ENCODE measurements at places on chromosomes 4 and X. TPM values are rescaled to one million over a fixed set of nuclear protein-coding genes. Genes with fewer than 3 reads are reported as not detected.
A peak's percentile ranks its signal among the peaks of the same experiment; 100 is the strongest.

DNA sequence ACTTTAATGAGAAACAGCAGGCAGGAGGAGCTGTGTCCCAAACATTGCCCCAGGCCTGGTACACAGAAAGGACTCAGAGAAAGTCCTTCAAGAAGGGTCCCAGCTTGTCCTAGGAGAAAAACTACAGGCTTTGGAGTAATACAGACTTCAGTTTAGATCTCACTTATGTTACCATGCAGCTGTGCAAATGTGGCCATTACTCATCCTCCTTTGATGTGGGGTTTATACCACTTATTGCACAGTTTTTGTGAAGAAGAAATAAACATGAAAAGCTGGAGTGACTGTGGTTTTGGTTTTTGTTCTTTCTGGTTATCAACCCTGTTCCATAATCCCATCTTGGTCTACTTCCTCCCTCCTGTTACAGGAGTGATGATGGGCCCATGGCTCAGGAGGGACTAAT is 8.1 kb upstream of the CYTL1 start:
- DNase-seq = no peak

DNA sequence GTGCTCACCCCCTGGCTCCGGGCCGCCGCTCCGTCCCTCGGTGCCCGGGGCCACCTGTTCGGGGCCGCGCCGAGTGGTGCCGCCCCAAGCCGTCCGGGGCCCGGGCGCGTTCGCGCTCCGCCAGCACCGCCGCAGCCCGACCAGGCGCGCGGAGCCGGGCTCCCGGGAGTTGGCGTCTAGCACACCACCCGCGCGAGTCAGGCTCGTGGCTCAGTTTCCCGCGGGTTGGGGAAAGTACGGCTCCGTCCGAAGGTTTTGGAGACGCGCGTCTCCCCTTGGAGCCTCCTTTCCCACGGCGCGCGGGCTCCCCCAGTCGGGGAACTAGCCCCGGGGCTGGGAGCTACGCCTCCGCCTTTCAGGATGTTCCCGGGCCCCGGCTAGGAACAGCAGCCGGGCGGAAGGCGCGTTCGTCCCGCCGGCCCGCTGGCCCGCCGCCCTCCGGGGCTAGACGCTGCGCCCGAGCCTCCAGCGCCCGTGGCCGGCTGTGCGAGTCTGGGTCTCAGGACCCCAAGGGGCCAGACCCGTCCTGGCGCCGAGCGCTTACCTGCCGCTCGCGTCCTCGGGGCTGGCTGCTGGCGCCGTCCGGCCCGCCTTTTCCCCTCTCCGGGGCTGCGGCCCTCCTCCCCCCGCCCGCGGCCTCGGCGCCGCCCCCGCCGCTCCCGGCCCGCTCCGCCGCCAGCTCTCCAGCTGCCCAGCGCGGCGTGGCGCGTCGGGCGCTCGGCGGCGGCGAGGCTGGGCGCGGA is at the start of gene ADGRG2:
Gene ADGRG2 (minus strand): TSS at position 571 of the 743 bp plus-strand sequence. CDS start 53,634 bp downstream, outside the sequence.
- peak; percentile 85 for DNase-seq

DNA sequence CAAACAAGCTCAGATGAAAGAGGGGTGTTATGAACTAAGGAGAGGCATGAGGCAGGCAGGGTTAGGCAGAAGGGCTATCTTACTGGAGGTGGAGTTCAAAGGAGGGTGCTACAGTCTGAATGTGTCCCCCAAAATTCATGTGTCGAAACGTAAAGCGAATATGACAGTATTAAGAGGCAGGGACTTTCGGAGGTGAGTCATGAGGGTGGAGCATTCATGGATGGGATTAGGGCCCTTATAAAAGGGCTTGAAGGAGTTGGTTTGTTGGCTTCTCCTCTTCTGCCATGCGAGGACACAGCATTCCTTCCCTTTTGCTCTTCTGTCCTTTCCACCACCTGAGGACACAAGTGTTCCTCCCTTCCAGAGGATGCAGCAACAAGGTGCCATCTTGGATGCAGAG is 22.9 kb downstream of the APLN start:
- no peak for DNase-seq

MAGEC2 gene
- not detected for total RNA-seq

- DNase-seq = no peak
Observed at GRCh38 chr4:134028421-134028820, 173.2 kb downstream of the PABPC4L start.

- DNase-seq = peak; percentile 57
Observed at GRCh38 chr4:3202836-3203820, 45.8 kb upstream of the MSANTD1 start.

DNA sequence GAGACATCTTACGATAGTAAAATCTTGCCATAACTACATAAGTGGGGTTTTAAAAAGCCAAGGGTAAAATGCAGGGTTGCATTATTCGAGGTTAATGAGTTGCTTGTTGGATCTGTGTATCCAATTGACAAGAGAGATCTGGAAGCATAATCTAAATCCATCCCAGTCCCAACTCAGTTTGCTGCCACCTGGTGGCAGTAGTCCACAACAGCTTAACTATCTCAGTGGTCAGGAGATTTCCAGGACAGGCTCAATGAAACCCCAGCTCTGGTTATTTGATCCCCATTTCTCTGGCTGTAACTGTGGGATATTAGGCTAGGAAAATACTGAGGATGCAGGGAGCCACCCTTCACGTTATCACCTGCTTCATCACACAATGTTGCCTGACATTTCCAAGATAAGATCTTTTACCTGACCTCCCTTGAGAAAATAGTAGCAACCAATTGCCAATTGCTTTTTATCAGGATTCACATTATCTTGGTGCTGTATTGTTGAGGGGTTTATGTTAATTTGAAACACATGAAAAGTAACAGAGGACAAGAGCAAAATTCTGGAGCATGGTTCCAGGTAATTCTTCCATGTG is 88.2 kb upstream of the TNIP3 start:
- peak; percentile 76 for DNase-seq

DNA sequence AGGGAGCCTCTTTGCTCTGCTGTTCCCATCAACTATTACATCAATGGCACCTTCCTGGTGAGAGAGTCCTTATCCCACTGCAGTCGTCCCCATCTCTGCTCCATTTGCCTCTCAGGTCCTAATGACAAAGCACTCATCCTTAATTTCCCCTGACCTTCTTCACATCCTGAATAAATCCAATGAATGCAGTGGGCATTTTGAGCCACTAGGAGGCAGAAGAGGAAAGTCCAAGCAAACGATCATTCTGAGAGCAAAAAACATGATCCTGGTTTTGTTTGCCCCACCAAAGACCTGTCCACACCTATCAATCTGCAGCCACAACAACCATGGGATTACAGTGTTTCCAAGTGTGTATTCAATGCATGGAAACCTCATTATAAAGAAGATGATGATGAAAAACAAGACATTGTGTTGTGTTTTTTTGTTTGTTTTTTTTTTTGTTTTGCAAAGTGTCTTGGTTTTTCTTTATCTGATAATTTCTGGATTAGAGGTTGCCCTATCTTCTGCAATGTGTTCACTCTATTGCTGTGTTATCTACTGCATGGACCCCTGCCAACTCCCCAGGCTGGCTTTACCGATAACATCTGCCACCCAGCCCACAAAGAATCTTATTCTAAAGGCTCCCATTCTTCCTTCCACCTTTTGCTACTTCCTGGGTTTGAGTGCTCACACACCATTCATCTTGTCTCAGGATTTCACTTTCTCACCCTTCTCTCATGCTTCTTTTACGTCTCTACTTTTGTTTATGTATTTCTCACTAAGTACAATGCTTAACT is 207.2 kb downstream of the NLGN4X start:
- no peak for DNase-seq

DNA sequence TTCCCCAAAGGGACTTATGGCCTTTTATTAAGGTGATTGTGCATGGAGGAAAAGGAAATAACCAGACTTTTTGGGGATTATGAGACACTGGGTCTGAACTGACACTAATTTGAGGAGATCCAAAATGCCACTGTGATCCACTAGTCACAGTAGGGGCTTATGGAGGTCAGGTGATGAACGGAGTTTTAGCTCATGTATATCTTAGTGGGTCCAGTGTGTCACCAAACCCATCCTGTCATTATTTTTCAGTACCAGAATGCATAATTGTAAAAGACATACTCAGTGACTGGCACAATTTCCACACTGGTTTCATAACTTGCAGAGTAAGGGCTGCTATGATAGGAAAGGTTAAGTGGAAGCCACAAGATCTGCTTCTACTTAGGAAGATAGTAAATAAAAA is 131.3 kb downstream of the RTL3 start:
- DNase-seq = no peak

DNA sequence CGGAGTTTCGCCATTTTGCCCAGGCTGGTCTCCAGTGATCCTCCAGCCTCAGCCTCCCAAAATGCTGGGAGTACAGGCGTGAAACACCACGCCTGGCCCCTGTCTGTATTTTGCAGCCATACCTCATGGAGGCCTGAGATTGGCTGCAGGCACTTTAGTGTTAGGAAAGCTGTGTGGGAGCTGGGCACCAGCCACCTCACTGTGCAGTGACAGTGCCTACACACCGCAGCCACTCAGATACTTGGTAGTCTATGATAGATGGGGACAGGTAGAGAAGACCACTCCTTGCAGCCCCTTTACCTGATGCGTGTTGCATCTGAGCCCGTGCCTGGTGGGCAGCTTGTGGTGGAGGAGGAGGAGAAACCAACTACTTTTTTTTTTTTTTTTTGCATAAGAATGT is 16.3 kb downstream of the SMS start:
- no peak for DNase-seq
